ENCODE measurements at places on chromosomes 5 and 9. TPM values are rescaled to one million over a fixed set of nuclear protein-coding genes. Genes with fewer than 3 reads are reported as not detected.

The CCL28 gene
- total RNA-seq = 13.0 TPM

The COL23A1 gene
- 5.4 TPM for total RNA-seq

The LRRC14B gene
- 46.0 TPM for total RNA-seq

The MARCOL gene
- total RNA-seq = not detected

The PDE6A gene
- 0.31 TPM for total RNA-seq

The IFNA2 gene
- total RNA-seq = not detected

The SAXO1 gene
- under 0.01 TPM for total RNA-seq

The LCN12 gene
- total RNA-seq = 0.82 TPM

The CDKN2A gene
- total RNA-seq = not detected

The MAPKAP1 gene
- 66.8 TPM for total RNA-seq

The RANBP17 gene
- 27.9 TPM for total RNA-seq

The TICAM2 gene
- 4.0 TPM for total RNA-seq

The GRXCR2 gene
- total RNA-seq = not detected

The MYORG gene
- total RNA-seq = 25.2 TPM

The SAP30L gene
- 25.8 TPM for total RNA-seq

The NUTM2F gene
- total RNA-seq = not detected

The CARTPT gene
- total RNA-seq = not detected

The LMBRD2 gene
- total RNA-seq = 41.0 TPM

The OR1Q1 gene
- not detected for total RNA-seq

The C5orf15 gene
- total RNA-seq = 80.0 TPM

The ADAMTSL1 gene
- 22.4 TPM for total RNA-seq

The SAPCD2 gene
- 5.6 TPM for total RNA-seq

The CDH9 gene
- total RNA-seq = not detected

The ADAMTS2 gene
- 61.1 TPM for total RNA-seq

The PDGFRB gene
- total RNA-seq = 129 TPM

The GABRP gene
- total RNA-seq = 7.2 TPM

The IL33 gene
- total RNA-seq = 21.3 TPM

The NUTM2G gene
- total RNA-seq = not detected

The OGN gene
- total RNA-seq = 195 TPM

The RNF183 gene
- 0.21 TPM for total RNA-seq

The PFN3 gene
- not detected for total RNA-seq

The ATOX1 gene
- 48.9 TPM for total RNA-seq

The ADAMTS6 gene
- 8.1 TPM for total RNA-seq

The CDHR2 gene
- total RNA-seq = not detected

The NIM1K gene
- 1.0 TPM for total RNA-seq

The FAM221B gene
- total RNA-seq = not detected

The CAVIN4 gene
- 392 TPM for total RNA-seq

The CA9 gene
- total RNA-seq = 0.82 TPM

The YTHDC2 gene
- total RNA-seq = 44.0 TPM

The DBN1 gene
- 58.3 TPM for total RNA-seq

The GPX8 gene
- total RNA-seq = 61.1 TPM

The ACOT12 gene
- total RNA-seq = not detected

The WDR41 gene
- total RNA-seq = 76.3 TPM

The DMRTA1 gene
- 1.9 TPM for total RNA-seq

The GABRA6 gene
- total RNA-seq = not detected

The PITX1 gene
- 93.7 TPM for total RNA-seq

The MLANA gene
- not detected for total RNA-seq
